CD8-positive, alpha-beta memory T cell (primary cell): ENCODE measurements at places on chromosomes 7 and 10.

DNA sequence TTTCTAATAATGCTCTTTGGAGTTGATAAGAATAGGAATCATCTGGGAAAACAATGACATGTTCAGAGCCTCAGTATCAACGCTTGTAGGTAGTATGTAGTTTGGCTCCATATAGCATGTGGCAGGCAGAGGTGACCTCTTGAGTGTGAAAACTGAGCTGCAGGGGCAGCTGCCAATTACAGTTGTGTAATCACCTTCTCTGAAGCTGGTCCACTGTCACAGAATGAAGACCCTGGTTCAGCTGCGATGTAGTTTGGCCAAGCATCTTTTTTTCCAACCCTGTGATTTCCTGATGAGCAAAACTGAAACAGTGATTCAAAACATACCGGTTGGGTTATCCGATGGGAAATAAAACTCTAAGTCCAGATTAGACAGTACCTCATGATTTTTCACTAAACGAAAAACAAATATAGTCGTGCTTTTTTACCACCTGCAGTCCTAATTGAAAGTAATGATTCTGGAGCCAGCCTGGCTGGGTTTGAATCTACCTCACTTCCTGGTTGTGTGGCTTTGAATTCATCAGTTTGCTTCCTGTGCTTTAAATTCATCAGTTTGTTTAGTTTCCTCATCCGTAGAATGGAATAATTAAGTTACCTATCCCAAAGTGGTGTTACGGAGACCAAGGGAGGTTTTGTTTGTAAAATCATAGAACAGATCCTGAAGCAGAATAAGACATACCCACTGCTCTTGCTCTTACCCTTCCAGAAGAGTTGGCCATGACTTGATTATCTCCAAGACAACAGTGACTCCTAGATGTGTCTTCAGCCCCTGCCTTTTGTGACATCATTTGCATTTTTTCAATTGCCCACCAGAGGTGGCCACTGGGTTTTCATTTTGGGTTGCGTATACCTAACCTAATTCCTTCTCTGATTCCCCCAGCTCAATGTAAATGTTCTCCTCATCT, 87.4 kb downstream of the CELF2 start:
- DNase-seq: no peak

DNA sequence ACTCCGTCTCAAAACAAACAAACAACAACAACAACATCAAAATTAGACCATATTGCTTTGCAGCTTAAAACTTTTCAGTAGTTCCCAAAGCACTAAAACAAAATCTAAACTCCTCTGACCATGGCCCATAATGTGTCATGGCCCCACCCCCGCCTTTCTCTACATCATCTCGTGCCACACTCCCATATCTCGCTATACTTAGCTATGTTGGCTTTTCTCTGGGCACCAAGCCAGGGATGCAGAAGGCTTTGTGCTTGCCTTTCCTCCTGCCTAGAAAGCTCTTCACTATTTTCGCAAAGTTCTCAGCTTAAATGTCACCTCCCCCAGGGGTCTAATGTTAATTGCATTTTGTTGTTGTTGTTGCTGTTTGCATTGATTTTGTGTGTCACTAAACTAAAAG, 15.1 kb upstream of the SLC16A12 start:
- no peak for DNase-seq

- DNase-seq: no peak
Measured at GRCh38 chr10:74088722-74089121, 61.9 kb downstream of the AP3M1 start.

GRCh38 chr10:5691786-5692185, 7.1 kb downstream of the TASOR2 start:
- DNase-seq: no peak

DNA sequence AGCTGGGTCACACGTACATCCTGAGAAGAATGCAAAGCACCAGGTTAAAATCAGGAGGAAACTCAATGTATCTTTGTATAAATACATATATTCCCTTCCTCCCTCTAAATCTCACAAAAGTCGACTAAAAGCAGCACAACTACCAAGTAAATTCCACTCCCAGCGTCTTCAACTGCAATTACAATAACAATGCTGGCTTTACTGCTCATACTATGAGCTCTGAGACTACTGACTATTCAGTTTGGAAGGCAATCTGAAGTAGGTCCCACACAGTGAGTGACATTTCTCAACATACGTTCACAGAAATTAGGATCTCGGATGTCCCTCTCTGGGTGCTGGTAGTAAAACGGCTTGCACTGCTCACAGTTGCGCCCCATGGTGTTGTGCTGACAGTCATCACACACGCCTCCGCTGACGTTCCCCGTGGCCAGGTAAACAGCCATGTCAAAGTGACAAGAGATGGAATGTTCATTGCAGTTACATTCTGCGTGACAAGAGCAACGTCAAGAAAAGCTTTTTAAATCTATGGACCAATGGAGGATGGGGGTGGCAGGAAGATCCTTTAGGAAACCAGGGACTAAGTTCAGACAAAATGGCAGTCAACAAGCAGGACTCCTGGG, 27.5 kb downstream of the LAMB1 start:
- no peak for DNase-seq

DNA sequence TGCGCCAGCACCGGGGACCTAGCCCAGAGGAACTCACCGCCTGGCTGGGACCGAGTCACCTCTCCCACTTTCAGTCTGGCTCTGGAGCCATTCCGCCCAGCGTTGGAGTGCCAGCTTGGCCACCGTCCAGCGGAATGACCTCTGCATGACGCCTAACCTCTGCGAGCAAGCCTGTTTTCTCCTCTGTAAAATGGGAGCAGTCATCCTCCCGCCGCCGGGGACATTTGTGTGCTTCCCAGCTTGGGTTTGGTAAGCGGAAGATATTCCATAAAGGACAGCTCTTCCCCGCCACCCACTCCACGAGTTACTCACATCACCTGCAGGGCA, 1.3 kb upstream of the ZCCHC24 start:
- DNase-seq: no peak

GRCh38 chr10:110032801-110033700, 25.3 kb downstream of the ADD3 start:
- DNase-seq: no peak

DNA sequence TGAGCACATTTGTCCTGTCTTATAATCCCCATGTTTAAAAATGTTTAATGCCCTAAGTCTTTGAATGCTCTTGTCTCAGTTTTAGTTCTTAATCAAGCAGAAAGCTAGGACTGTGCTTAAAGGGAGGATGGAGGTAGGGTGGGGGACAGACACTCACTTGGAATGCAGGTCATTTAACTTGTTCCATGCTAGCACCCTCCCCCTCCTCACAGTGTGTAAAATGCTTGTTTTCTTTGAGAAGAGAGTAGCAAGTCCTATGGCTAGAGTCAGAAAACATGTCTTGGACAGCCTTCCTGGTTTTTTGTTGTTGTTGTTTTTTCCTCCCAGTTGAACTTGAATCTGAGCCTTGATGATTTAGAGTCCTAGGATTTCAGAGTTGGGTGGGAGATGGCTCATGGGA, 114.2 kb downstream of the PLPP4 start:
- no peak for DNase-seq

GRCh38 chr7:133511252-133511651, 258.4 kb downstream of the EXOC4 start:
- no peak for DNase-seq

DNA sequence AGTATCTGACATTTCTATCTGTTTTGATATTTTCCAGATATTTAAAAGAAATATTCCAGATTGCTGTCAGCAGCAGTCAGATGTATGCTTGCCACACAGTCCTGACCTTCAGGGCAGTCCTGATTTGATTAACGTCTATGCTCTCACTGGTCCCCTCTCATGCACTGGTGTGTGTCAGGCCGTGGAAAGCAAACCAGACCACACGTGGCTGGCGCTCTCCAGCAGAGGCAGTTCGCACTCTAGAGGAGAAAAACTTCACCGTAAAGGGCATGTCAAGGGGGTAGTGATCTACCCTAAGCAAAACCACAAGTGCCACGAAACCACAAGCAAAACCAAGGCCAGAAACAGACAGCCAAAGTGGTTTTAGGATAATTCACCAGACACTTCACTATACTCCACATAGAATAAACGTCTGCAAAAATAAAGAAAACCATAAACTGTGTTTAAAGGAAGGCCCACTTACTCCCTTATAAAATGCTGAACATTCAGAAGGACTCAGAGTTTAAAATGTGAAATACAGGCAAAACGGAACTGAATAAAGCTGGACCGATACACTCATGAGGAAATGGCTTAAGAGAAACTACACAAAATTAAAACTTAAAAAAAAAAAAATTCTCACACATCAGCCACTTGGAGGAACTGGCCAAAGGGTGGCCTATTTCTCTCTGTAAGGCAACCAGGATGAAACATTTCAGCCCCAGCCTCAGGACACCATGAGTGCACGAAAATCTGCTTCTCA, 26.4 kb downstream of the PARP12 start:
- DNase-seq: no peak

- no peak for DNase-seq
Measured at GRCh38 chr7:85927226-85927625, 716.5 kb upstream of the GRM3 start.

DNA sequence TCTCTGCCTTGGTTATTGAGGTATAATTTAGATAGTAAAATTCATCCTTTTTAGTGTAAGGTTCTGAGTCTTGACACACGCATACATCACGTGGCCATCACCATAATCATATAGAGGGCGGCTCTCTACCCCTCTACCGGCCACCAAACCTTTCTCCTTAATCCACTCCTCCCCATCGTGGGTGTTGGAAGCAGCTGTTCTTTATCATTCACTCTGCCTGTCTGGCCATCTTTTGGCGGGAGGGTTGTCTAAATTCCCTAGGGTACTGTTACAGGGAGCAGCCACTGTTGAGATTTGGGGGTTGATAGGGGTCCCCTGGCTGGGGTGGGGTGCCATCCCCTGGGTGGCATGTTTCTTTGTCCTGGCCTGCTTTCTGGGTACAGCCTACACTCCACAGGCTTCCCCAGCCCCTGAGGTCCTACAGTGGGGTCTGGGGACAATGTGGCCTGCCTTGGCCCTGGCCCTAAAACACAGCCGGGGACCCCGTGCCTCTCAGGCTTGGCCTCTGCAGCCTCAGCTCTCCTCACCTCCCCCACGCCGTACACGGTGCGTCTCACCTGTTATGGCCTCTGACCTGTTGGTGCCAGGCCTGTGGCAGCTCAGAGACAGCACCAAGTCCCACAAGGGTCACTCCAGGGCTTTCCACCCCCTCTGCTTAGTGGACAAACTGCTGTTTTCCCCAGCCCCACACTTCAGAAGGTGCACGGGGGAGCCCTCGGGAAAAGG, 17.5 kb downstream of the AMZ1 start:
- no peak for DNase-seq

DNA sequence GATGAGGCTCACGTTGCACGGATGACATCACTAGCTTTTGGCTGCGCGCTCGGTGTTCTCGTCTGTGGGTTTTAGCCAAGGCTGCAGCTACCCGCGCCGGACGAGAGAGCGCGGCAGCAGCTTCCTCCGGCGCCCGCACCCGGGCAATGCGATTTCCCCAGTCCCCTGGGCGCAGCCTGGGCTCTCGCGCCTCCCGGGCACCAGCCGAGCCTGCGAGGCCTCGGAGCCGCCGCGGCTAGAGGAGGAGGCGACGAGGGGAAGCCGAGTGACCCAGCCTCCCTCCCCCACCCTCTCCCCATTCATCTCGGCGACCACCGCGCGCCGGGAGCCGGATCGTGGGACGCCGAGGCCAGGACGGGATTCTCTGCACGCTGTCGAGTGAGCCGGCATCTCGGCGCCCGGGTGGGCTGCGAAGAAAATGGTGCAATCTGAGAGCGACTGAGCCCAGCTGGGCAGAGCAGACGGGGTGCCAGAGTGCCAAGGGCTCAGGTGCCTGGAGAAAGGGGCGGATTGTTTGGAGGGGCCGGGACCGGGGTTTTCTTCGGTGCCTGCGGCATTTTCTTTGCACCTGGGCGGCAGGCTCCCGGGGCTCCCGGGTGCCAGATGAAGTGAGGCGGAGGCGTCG, 1.2 kb upstream of the TMEM178B start:
- DNase-seq: no peak

DNA sequence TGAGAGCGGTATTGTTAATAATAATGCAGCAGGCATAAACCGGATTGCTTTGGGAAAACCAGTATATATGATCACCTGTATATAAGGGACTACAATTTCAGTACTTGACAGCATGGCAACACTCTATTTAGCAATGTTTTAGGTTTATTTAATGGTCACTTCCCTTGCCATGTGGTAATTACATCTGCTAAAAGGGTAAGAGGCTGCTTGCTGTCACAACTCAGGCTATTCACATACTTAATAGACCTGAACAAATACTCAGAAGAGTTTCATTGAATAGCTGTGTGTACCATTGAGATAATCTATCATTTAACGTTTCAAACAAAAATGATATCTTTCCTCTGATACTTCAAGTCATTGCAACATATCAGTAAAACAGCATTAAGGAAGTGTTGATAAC, 90.1 kb downstream of the PCDH15 start:
- no peak for DNase-seq

- no peak for DNase-seq
Measured at GRCh38 chr7:131640686-131641085, 84.3 kb upstream of the PODXL start.

DNA sequence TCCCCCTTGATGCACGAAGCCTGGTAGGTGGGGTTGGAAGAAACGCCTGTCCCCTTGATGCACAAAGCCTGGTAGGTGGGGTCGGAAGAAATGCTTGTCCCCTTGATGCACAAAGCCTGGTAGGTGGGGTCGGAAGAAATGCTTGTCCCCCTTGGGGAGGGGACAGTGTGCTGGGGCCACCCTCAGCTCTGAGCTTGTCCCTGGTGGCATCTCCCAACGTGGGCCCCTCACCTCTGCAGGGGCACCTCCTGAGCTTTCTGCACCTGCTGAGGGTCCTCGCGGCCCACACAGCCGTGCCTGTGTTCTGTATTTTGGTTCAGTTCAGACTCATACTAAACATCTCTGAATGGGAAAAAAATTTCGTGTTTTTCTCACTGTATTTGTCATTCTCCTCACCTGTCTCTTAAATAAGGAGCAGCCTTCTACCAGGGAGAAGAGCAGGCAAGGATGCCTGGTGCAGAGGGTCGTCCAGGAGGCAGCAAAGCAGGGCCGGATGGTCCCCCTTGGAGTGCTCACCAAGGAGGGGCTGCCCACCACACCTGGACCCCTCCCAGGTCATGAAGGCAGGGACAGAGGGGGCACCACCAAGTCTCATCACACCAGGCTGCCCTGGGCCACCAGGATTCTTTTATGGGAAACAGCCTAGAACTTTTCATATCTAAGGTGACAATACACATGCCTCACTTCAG, 24.7 kb downstream of the VIPR2 start:
- DNase-seq: no peak

GRCh38 chr10:75209086-75209920, 1.3 kb upstream of the VDAC2 start:
- DNase-seq: no peak

DNA sequence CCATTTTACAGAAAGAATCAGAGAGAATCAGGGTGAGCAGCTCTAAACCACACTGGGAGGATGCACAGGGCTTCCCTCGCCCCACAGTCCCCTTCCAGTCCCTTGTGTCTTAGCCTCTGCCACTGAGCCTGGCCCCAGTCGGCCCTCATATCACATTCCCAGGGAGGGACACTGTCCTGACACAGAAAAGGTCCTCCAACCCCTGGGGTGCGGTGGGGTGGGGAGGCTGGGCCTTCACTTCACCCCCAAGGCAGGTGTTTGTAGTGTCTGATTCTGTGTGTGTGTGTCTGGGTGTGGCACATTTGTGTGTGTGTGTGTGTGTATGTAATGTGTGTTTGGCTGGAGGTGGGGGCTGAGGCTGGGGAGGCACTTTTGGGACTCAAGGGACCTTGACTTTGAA, 1.8 kb upstream of the KCP start:
- peak; percentile 17 for DNase-seq
